Naive thymus-derived CD4-positive, alpha-beta T cell (primary cell): ENCODE measurements at places on chromosomes 7 and 10.

- DNase-seq: no peak
Observed at GRCh38 chr10:104767745-104768144, 126.7 kb downstream of the SORCS3 start.

- DNase-seq: no peak
Observed at GRCh38 chr10:28939281-28940157, 262.2 kb downstream of the BAMBI start.

- DNase-seq: no peak
Observed at GRCh38 chr10:2759233-2759632, 308.1 kb upstream of the PFKP start.

GRCh38 chr10:80122110-80122710 lies 10.3 kb upstream of the PLAC9 start:
- no peak for DNase-seq
